Aorta (tissue), 5 donors: ENCODE measurements at places on chromosomes 4 and X. TPM values are rescaled to one million over a fixed set of nuclear protein-coding genes. Genes with fewer than 3 reads are reported as not detected.

HS3ST1 gene
- 4.2 TPM for total RNA-seq

PF4V1 gene
- not detected for total RNA-seq

PNCK gene
- total RNA-seq = 4.3 TPM

SLC9B1 gene
- 1.6 TPM for total RNA-seq

MTTP gene
- 0.65 TPM for total RNA-seq

PRR32 gene
- not detected for total RNA-seq

GUCY1B1 gene
- 26.4 TPM for total RNA-seq

MAGEA11 gene
- not detected for total RNA-seq

CD38 gene
- 7.8 TPM for total RNA-seq

GRCh38 chrX:65576160-65576559, 41.6 kb upstream of the LAS1L start:
- H3K36me3 ChIP-seq = no peaks in the 10 kb centered on the region
- H3K27me3 ChIP-seq = no peaks in the 10 kb centered on the region
- DNase-seq = no peak
- H3K27ac ChIP-seq = no peak overlapping the region
- H3K4me1 ChIP-seq = no peaks in the 10 kb centered on the region

DNA sequence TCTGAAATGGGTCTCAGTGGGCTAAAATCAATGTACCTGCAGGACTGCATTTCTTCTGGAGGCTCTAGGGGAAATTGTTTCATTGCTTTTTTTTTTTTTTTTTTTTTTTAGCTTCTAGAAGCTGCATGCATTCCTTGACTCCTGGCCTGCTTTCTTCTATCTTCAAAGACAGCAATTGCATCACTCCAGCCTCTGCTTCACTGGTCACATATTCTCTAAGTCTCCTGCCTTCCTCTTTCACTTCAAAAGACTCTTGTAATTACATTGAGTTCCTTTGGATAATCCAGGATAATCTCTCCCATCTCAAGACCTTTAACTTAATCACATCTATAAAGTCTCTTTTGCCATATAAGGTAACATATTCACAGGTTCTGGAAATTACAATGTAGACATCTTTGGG, 11.3 kb upstream of the PCYT1B start:
- no peak for DNase-seq
- no peaks in the 10 kb centered on the region for H3K36me3 ChIP-seq
- no peaks in the 10 kb centered on the region for H3K4me1 ChIP-seq
- no peak overlapping the region for H3K27ac ChIP-seq

DNA sequence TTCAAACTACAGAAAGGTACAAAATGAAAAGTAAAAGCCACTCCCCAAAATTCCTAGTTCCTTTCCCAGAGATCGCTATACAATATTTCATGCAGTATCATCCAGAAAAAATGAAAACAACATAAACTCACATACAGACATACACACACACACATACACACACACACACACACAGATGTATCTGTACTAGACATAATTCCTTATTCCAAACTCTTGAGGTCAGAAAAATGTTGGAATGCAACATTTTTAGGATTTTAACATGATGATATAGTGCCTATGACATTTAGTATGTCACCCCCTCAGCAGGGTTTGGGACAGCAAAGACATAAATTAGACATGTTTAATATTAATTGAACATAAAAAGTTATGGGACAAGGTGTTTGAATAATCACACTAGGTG, 73.4 kb upstream of the LHFPL1 start:
- H3K4me1 ChIP-seq = no peaks in the 10 kb centered on the region
- H3K4me3 ChIP-seq = no peak overlapping the region
- no peak overlapping the region for H3K27ac ChIP-seq
- no peaks in the 10 kb centered on the region for H3K27me3 ChIP-seq

DNA sequence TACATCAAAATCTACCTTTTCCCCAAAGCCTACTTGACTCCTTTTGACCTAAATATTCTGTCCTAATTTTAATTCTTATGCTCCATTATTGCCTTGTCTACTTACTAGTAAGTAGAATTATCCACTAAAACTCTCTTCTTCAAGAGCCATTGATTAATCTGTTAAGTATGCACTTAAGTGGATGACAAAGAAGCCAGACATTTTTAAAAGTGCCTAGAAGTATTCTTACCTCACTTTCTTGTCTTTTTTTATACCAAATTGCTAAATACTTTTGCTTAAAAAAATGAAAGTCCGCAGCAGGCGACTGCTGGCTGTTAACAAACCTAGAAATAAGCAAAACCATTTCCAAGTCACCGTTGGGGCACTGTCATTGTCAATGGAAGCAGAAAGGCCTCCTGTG, 20.1 kb upstream of the FRMPD4 start:
- H3K27ac ChIP-seq = no peak overlapping the region
- H3K27me3 ChIP-seq = no peaks in the 10 kb centered on the region
- H3K4me3 ChIP-seq = no peak overlapping the region
- no peaks in the 10 kb centered on the region for H3K4me1 ChIP-seq
- no peak for DNase-seq
- no peaks in the 10 kb centered on the region for H3K36me3 ChIP-seq

DNA sequence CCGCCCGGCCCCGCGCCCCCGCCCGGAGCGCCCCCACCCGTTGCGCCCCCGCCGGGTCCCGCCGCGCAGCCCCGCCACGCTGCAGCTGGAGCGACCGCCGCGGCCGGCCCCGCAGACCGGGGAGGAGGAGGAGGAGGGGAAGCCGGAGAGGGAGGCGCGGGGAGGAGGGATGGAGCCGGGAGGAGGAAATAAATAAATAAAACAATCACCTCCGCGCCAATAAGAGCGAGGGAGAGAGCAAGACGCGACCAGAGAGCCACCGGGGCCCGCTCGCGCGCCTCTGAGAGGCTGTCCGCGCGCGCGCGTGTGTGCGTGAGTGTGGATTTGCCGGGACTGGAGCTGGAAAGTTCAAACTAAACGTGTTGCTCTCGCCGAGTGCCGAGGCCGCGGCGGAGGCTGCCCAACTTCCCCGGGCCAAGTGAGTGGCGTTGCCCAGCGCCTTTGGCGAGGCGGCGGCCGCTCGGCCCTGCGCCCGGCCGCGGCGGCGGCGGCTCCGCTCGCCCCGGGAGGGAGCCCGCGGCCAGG, 2184.4 kb upstream of the TENM3 start:
- no peak for DNase-seq
- no peak overlapping the region for H3K27ac ChIP-seq
- no peaks in the 10 kb centered on the region for H3K36me3 ChIP-seq
- H3K27me3 ChIP-seq = no peaks in the 10 kb centered on the region

DNA sequence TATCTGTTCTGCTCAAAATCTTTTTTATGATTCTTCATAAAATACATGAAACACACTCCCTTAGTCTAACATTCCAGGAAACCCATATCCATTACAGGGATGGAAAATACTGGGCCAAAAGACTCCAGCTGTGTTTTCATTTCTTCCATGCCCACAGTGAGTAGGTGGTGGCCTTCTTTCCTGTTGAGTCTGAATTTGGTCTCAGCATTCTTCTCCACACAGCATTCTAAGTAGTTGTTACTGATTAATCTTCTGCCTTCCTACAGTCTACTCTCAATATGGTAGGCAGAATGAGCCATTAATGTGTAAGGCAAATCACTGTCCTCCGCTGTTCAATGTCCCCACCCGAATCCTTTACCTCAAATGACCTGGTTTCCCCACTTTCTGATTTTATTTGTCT, 370.6 kb upstream of the RPS6KA3 start:
- no peaks in the 10 kb centered on the region for H3K4me1 ChIP-seq
- no peak overlapping the region for H3K27ac ChIP-seq
- no peak overlapping the region for H3K4me3 ChIP-seq
- H3K27me3 ChIP-seq = no peaks in the 10 kb centered on the region

DNA sequence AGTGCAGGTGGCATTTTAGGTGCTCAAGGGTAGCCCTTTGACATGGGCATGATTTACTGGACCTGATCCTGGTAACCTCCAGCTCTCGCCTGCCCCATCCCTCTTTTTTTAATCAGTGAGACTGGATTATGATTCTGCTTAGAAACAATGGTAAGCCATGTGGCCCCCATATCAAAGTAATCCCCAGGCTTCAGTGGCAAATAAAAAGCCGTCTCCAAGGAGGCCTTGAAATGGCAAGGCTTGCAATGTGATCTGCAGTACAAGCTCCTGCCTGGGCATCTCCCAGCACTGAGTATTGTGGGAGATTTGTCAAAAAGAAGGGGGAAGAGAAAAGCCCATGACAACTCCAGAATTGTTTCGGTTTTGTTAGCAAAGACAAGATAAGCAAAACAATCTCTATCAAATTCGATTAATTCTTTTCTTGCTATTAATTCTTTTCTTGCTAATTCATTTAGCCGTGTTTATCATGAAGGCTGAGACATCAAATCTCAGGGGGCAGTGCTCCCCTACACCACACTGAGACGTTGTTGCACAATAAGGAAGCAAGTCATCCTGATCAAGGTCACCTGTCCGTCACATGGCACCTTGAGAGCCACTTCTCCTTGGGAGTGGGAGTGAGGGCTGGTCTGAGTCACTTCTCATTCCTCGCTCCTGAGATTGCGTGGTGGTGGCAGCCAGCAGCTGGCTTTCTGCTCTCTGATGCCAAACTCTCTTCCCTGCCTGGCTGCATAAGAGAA, 312.7 kb upstream of the GATB start:
- no peaks in the 10 kb centered on the region for H3K27me3 ChIP-seq
- H3K27ac ChIP-seq = no peak overlapping the region
- no peaks in the 10 kb centered on the region for H3K36me3 ChIP-seq

GRCh38 chr4:80732010-80732409, 298.5 kb upstream of the BMP3 start:
- no peak overlapping the region for H3K27ac ChIP-seq
- DNase-seq = no peak
- H3K27me3 ChIP-seq = no peaks in the 10 kb centered on the region
- H3K36me3 ChIP-seq = no peaks in the 10 kb centered on the region

DNA sequence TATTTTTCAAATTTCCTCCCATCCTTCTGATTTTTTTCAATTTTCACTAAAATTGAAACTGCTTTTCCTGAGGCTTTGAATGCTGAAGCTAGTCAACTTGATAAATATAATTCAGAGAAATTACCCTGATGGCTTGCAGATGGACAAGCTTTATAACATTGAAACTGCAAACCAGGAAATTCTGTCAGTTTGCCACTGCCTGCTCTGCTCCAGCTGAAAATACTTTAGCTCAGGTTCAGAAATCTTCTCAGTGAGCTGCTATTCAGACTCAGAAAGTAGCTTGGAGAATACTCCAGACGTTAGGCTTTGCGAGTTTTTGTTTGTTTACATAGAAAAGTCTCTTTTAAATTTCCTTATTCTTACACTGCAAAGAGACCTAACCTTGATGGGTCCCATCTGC, 1574.7 kb downstream of the STIM2 start:
- H3K4me3 ChIP-seq = no peak overlapping the region
- no peaks in the 10 kb centered on the region for H3K36me3 ChIP-seq
- no peak for DNase-seq
- no peaks in the 10 kb centered on the region for H3K4me1 ChIP-seq

- no peaks in the 10 kb centered on the region for H3K36me3 ChIP-seq
- no peak for DNase-seq
- H3K27ac ChIP-seq = no peak overlapping the region
- H3K4me3 ChIP-seq = no peak overlapping the region
- no peaks in the 10 kb centered on the region for H3K4me1 ChIP-seq
Measured at GRCh38 chr4:71604785-71605184, 179.1 kb downstream of the GC start.

- H3K27me3 ChIP-seq = no peaks in the 10 kb centered on the region
- no peaks in the 10 kb centered on the region for H3K4me1 ChIP-seq
Measured at GRCh38 chr4:11468901-11469300, 40.2 kb upstream of the HS3ST1 start.

GRCh38 chr4:90165883-90166282, 38.7 kb downstream of the CCSER1 start:
- no peak overlapping the region for H3K27ac ChIP-seq
- no peaks in the 10 kb centered on the region for H3K4me1 ChIP-seq
- H3K27me3 ChIP-seq = no peaks in the 10 kb centered on the region
- no peak for DNase-seq

DNA sequence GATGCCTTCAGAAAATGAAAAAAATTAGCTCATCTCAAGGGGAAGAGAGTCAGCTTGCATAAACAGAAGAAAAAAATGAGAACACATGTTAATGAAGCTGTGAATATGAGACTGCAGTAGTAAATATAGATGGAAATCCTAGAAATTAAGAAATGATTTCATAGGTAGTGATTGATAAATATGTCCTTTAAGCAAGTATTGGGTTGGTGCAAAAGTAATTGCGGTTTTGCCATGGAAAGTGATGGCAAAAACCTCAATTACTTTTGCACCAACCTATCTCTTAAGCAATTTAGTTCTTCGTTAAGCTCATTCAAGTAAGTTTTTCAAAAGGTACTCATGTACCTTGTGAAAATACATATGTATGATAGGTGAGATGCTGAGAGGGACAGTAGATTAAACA, 400.9 kb downstream of the SH2D1A start:
- no peak overlapping the region for H3K4me3 ChIP-seq
- no peaks in the 10 kb centered on the region for H3K36me3 ChIP-seq
- no peak overlapping the region for H3K27ac ChIP-seq
- H3K27me3 ChIP-seq = no peaks in the 10 kb centered on the region

GRCh38 chrX:11381464-11381863, 88.3 kb downstream of the AMELX start:
- no peaks in the 10 kb centered on the region for H3K36me3 ChIP-seq
- H3K27ac ChIP-seq = no peak overlapping the region
- no peak for DNase-seq
- no peak overlapping the region for H3K4me3 ChIP-seq
- H3K27me3 ChIP-seq = no peaks in the 10 kb centered on the region

DNA sequence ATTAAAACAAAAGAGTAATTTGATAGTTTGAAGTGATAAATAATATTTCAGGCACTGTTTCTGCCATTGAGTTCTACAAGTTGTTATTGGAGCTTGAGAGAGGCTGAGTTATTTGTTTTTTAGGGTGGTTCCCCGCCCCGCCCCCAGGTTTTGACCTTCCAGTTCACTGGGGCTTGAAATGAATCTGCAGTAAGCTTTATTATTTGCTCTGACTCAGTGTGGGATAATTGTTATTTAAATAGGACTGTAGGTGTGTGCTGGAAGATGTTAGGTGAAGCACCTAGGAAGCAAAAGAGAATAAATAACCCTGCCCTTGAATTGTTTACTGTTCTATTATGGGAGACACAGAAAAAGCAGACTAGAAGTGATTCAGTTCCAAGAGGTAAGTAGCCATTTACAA, 81.2 kb upstream of the KCNIP4 start:
- H3K27me3 ChIP-seq = no peaks in the 10 kb centered on the region
- no peak overlapping the region for H3K27ac ChIP-seq
- H3K4me3 ChIP-seq = no peak overlapping the region
- no peak for DNase-seq
- H3K4me1 ChIP-seq = no peaks in the 10 kb centered on the region
